ENCODE measurements at places on chromosomes 4 and X. TPM values are rescaled to one million over a fixed set of nuclear protein-coding genes. Genes with fewer than 3 reads are reported as not detected.

Gene RAI2
- 15.9 TPM for total RNA-seq

DNA sequence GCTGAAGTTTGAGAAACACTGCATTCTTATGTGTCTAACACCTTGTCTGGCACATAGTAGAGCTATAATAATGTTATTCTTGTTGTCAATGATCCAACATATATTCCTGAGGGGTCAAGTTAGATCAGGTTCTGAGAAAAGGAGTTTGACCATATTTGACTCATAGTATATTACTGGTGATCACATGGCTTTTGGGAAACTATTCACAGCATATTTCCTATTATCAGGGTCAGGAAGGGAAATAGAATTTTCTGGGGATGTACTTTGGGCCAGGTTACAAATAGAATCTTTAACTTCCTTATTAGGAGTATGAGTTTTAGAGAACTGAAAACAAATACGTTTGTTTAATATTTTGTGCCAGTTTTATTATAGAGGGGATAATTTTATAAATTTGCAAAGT lies 11.6 kb downstream of the IL15 start:
- no peaks in the 10 kb centered on the region for H3K36me3 ChIP-seq
- no peak overlapping the region for H3K4me3 ChIP-seq
- no peak for DNase-seq
- H3K27me3 ChIP-seq: no peaks in the 10 kb centered on the region
- H3K27ac ChIP-seq: peak overlapping the region; percentile 35
- H3K4me1 ChIP-seq: peaks cover 63% of the 10 kb centered on the region

DNA sequence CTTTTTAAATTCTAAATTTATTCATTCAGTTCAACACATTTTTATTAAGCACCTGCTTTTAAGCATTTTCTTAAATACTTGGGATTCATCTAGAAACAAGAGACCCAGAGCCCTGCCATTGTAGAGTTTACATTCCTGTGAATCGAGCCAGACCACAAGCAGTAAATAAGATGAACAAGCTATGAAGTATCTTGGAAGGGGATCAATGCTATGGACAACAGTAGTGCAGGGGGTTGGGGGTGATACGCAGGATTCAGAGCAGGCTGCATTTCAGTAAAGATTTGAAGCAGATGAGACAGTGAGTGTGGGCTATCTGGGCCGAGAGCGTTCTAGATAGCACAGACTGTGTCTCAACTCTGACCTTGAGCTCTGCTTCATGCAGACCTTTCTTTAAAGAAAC lies 35.1 kb downstream of the CLDN22 start:
- no peak overlapping the region for H3K4me3 ChIP-seq
- peaks cover 38% of the 10 kb centered on the region for H3K36me3 ChIP-seq
- DNase-seq: no peak
- H3K4me1 ChIP-seq: no peaks in the 10 kb centered on the region
- no peaks in the 10 kb centered on the region for H3K27me3 ChIP-seq

GRCh38 chr4:128155874-128156456 lies 94.9 kb downstream of the LARP1B start:
- H3K4me3 ChIP-seq: no peak overlapping the region
- H3K4me1 ChIP-seq: peaks cover 5% of the 10 kb centered on the region
- no peaks in the 10 kb centered on the region for H3K27me3 ChIP-seq
- no peaks in the 10 kb centered on the region for H3K36me3 ChIP-seq
- no peak overlapping the region for H3K27ac ChIP-seq

DNA sequence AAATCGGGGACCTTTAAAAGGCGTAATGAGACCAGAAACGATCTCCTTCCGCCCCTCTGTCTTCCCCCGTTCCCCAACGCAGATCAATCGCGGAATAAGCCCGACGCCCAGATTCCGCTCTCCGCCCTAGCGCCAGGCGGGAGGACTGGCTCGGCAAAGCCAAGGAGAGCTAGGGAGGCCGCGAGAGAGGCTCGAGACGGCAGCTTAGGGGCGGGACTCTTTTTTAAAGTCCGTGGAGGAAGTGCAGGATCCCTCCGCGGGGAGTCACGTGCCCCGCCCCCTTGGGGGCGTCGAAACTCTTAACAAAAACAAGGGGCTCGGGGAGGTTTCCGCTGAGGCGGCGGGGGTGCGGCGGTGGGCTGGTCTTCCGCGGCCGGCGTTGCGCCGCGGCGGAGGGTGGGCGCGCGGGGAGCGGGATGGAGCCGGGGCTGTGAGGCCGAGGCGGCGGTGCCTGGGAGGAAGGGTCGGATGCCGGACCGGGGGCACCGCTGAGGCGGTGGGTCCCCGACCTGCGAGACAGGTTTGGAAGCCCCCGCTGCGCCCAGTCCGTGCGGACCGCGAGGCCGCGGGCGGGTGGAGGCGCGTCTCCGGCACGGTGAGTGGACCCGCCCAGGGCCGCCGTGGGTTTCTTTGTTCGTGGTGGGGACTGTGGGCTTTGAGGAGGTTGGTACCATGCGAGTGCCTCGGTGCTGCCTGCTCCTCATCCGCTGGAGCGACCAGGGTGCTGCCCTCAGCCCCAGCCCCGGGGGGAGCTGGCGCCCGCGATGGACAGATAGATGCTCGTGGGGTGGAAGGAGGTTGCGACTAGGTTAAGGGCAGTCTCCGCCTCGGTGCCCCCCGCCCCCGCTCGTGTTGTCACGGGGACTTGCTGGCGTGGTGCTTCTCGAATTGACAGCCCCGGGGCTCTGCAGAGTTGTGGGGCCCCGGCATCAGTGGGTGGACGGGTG lies at the start of gene CCNG2:
TSS of gene CCNG2 (plus strand) at position 296 of the 947 bp plus-strand sequence. CDS start 1,326 bp downstream, outside the sequence.
- peak within 1 kb of the TSS; percentile 96 for H3K27ac ChIP-seq
- peak; percentile 58 for DNase-seq
- peaks cover 11% of the 10 kb centered on the region for H3K36me3 ChIP-seq
- peak within 1 kb of the TSS; percentile 88 for H3K4me3 ChIP-seq
- H3K4me1 ChIP-seq: peaks cover 15% of the 10 kb centered on the region

Gene AKAP14
- not detected for total RNA-seq

DNA sequence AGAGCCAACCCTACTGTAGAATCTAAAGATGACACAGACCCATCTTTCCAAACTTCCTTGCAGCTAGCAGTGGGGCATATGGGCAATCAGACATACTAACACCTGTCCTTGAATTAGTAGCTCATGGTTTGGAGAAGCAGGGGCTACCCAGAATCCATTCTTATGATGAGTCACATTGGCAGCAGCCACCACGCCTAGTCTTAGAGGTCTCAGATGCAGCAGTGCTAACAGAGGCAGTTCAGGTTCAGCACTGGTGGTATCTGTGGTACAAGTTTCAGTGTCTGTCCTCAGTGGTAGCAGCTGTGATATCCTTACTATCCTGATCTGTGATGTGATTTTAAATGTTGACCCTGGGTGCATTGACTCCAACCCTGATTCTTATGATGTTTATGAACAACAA lies 68.1 kb downstream of the FRMPD4 start:
- H3K27me3 ChIP-seq: no peaks in the 10 kb centered on the region
- H3K36me3 ChIP-seq: no peaks in the 10 kb centered on the region
- H3K4me3 ChIP-seq: no peak overlapping the region
- no peaks in the 10 kb centered on the region for H3K4me1 ChIP-seq
- no peak overlapping the region for H3K27ac ChIP-seq

DNA sequence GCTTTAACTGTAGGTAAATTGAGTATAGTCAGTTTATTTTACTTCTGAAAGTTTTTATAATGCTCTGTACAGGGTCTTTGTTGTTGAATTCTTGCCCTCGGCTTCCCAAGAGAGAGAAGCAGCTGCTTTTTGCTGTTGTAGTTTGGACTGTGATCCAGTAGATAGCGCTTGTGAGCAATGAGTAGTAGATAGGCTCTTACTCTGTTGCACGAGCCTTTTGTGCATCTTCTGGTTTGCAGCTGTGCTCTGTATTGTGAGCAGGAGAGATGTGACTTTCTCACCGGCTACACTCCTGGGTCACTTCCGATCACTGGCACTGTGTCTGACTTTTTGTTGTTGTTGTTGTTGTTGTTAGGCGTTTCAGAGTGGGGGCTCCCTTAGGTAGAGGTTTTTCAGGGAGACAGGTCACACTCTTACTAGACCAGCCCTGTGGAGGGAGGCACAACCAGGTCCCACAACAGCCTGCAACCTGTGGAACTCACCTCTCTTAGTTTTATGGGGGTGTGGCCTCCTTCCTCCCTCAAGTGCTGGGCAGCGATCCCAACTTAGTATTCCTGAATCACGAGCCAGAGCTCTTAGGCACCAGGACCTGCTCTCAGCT lies 822.1 kb upstream of the GALNTL6 start:
- H3K4me3 ChIP-seq: no peak overlapping the region
- no peaks in the 10 kb centered on the region for H3K4me1 ChIP-seq
- no peak for DNase-seq
- no peaks in the 10 kb centered on the region for H3K36me3 ChIP-seq
- H3K27me3 ChIP-seq: no peaks in the 10 kb centered on the region

DNA sequence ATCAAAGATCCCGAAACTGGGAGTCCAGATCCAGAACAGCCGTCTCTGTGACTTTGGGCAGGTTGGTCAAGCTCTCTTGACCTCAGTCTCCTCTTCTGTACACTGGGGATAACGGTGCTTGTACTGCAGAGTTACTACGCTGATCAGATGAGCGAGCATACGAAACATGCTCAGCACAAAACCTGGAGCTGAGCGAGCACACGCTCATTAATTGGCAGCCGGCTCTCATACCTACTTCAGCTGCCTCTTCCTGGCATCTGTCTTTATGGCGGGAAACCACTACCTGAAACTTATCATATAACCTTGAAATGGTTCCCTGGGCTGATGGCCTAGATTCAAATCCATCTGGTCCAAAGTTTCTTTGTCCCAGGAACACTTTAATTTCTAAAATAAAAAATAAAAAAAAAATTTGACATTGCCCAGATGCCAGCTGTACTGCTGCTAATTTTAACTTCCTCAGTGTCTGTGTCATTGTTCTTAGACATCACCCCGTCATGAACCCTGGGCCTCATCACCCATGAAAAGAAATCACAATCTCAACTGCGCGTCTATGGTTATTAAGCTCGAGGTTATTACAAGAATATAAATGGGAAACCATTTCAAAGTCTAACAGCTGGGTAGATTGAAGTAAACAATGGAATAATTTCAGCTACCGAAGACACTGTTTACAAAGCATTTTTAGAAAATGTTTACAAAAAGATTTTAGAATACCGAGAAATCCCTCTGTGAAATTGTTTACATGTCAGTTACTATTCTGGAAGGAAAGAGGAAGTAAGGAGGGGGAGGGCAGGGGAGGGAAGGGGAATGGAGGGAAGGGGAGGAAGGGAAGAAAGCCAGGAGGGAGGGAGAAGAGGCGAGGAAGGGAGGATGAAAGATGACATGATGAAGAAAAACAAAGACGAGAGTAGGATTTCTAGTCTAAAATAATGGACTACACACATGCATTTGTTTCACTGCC lies 49.0 kb downstream of the CRMP1 start:
- peaks cover 16% of the 10 kb centered on the region for H3K4me1 ChIP-seq
- H3K4me3 ChIP-seq: no peak overlapping the region
- H3K27ac ChIP-seq: no peak overlapping the region
- H3K36me3 ChIP-seq: no peaks in the 10 kb centered on the region
- DNase-seq: no peak
- H3K27me3 ChIP-seq: no peaks in the 10 kb centered on the region

DNA sequence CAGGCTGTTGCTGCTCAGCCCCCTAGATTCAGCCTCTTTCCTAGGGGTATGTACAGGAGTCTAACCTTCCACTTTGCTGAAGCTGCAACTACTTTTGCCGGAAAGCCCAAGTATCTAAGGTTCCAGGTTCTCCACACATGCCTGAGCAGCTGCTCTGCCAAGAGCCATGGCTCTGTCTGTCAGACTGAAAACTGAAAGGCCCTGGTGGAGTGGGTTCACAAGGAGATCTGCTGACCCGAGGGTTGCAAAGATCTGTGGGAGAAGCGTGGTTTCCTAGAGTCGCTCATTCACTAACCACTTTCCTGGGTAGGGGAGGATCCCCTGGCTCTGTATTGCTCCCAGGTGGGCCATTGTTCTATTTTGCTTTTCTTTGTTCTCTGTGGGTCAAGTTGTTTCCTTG lies 6.0 kb upstream of the PNMA6F start:
- no peaks in the 10 kb centered on the region for H3K4me1 ChIP-seq
- H3K27me3 ChIP-seq: no peaks in the 10 kb centered on the region
- H3K4me3 ChIP-seq: no peak overlapping the region
- DNase-seq: no peak
- H3K36me3 ChIP-seq: no peaks in the 10 kb centered on the region

DNA sequence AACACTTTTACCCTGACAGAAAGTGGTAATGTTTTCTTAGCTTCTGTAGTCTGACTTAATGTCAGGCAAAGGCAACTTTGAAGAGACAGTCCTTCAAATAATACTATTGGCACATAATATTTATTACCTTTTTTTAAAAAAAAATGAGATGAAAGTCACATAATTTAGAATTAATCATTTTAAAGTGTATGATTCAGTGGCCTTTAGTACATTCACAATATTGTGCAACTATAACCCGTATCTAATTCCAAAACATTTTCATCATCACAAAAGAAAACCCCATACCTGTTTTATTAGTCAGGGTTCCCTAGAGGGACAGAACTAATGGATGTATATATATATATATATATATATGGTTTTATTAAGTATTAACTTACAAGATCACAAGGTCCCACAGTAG lies 94.8 kb upstream of the TEX13A start:
- no peaks in the 10 kb centered on the region for H3K27me3 ChIP-seq
- no peaks in the 10 kb centered on the region for H3K4me1 ChIP-seq
- DNase-seq: no peak
- no peak overlapping the region for H3K4me3 ChIP-seq

- H3K27me3 ChIP-seq: no peaks in the 10 kb centered on the region
- DNase-seq: no peak
- no peak overlapping the region for H3K27ac ChIP-seq
Observed at GRCh38 chr4:124757126-124757525, 44.6 kb upstream of the ANKRD50 start.

Gene HTATSF1
- total RNA-seq: 59.3 TPM

DNA sequence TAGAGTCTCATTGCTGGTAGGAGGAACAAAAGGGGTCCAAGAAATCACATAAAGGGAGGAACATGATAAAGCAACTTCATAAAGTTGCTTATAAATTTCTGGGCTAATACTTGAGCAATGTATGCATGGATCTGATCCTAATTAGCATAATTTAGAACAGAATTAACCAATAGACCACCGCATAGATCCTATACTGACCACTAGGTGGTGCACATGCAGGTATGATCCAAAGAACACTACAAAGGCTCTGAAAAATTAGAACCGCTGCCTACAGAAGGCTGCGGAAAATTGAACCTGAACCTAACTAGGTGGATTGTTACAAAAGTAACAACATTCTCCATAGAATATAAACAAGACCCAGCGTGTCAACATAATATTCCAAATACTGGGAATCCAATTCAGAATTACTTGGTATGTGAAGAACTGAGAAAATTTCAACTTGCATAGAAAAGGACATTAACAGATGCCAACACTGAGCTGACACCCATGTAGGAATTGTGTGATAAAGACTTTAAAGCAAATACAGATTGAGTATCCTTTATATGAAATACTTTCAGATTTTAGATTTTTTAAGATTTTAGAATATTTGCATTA lies 23.3 kb downstream of the BRCC3 start:
- DNase-seq: no peak
- no peak overlapping the region for H3K27ac ChIP-seq
- no peaks in the 10 kb centered on the region for H3K27me3 ChIP-seq
- H3K36me3 ChIP-seq: peaks cover 5% of the 10 kb centered on the region
- H3K4me1 ChIP-seq: no peaks in the 10 kb centered on the region
